Panc1 (cell line): ENCODE measurements at places on chromosomes 7 and 10.

- DNase-seq = no peak
These were observed 40.6 kb downstream of the STAM start for GRCh38 chr10:17684537-17684936.

DNA sequence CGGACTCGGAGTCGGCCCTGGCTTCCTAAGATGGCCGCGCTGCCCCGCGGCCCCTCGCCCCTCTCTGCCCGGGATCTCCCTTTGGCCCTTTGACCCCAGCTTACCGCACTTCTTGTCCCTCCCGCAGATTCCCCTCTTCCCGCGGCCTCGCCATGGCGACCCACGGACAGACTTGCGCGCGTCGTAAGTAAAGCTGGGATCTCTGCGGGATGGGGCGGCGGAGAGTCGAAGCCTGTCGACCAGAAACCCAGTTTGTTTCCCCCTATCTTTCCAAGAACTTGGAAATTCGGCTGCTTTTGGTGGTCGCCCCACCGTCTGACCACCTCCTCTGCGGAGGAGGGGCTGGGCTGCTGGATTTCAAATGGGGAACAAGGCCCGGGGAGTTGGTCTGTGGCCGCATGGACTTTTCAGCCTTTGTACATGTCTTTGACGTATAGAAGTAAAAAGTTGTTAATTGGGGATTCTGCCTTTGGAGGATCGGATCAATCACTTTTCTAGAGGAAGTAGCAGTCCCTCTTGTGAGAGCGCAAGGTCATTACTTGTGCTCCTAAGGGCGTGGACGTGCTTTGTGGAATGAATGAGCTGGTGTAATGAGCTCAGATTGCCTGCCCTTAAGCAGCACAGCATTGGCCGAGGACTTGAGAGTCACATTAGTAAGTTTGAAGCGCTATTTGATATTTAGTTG, 553 bp downstream of the VDAC2 start:
- no peak for DNase-seq

- DNase-seq = no peak
These were observed 11.0 kb downstream of the POT1 start for GRCh38 chr7:124918662-124919061.

DNA sequence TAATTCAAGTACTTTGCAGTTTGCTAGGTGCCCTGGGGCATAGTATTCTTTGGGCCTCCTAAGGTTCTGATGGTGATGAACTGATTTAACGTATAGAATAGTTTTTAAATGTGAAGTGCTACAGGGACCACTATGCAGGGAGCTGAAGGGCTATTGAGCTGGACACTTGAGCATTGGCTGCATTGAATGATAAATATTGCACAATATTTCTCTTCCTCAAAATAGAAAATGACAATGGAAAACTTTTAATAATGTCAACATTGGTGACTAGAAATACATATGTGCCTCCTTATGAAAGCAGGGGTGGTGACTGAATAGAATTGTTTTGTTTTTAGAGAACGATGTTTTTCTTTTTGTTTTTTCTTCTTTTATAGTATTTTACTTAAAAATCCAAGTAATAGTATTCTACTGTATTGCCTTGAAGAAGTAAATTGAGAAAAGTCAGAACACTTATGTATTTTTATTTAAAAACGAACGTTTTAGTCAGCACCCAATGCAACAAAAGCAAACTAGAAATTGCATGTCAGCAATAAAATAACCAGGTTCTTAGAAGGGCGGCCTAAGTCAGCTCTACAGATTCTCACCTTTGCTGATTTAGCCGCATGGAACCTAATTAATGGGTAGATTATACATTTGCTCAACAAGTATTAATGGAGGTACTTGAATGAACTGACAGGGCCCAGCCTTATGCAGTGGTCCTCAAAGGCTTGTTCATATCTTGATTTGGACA, 244.0 kb upstream of the KLF6 start:
- DNase-seq = no peak
